ENCODE measurements at places on chromosomes 2 and 18. TPM values are rescaled to one million over a fixed set of nuclear protein-coding genes. Genes with fewer than 3 reads are reported as not detected.

DNA sequence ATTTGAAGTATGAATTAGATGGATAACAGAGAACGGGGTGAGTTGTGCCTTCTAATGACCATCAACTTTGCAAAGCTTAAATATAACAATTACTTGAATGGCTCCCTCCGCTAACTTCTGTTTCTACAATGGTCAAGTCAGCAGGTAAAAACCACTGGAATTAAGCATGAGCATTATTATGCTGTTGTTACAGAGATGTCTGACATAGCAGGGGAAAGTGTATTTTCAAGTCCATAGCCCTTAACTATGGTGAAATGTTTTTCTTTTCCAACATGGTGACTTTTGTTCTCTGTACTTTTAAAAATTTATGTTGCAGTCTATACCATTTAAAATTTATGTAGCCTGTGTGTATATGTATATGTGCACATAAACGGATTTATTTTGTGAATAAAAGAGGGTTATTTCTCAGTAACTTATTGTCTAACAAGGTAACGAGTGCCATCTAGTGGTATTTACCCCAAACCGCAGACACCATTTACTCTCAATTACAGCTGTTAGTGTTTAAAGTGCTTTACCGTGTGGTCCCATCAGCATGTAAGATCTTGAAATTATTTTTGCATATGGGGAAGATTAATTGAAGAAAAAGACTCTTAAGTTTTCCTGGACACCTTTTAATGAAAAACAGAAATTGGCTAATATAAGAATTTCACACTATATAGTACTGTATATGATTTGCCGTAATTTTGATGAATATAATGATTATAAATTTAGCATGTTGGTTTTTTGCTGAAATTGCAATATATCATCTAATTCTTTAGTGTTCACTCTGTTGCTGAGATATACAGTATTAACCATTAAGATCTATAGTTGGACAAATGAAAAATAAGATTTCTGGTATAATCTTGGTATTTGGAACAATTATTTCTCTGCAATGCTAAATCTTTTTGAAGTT is 78.2 kb downstream of the UBE2E3 start:
- no peaks in the 10 kb centered on the region for H3K27me3 ChIP-seq
- H3K4me3 ChIP-seq: no peak overlapping the region
- H3K36me3 ChIP-seq: no peaks in the 10 kb centered on the region
- H3K4me1 ChIP-seq: no peaks in the 10 kb centered on the region
- H3K27ac ChIP-seq: no peak overlapping the region

- no peaks in the 10 kb centered on the region for H3K36me3 ChIP-seq
- no peak for DNase-seq
- peaks cover 7% of the 10 kb centered on the region for H3K4me1 ChIP-seq
- H3K4me3 ChIP-seq: no peak overlapping the region
Observed at GRCh38 chr2:46835520-46835919, 80.1 kb downstream of the MCFD2 start.

- DNase-seq: no peak
- no peaks in the 10 kb centered on the region for H3K36me3 ChIP-seq
- no peaks in the 10 kb centered on the region for H3K4me1 ChIP-seq
- H3K4me3 ChIP-seq: no peak overlapping the region
- no peaks in the 10 kb centered on the region for H3K27me3 ChIP-seq
- no peak overlapping the region for H3K27ac ChIP-seq
Observed at GRCh38 chr2:237121321-237121720, 35.6 kb downstream of the COPS8 start.

- H3K36me3 ChIP-seq: no peaks in the 10 kb centered on the region
- no peak overlapping the region for H3K4me3 ChIP-seq
- H3K27me3 ChIP-seq: no peaks in the 10 kb centered on the region
- no peak for DNase-seq
- no peak overlapping the region for H3K27ac ChIP-seq
- H3K4me1 ChIP-seq: no peaks in the 10 kb centered on the region
Observed at GRCh38 chr18:75109819-75110218, 99.1 kb downstream of the PTGR3 start.

- H3K4me3 ChIP-seq: no peak overlapping the region
- no peaks in the 10 kb centered on the region for H3K36me3 ChIP-seq
- peaks cover 2% of the 10 kb centered on the region for H3K27me3 ChIP-seq
- H3K27ac ChIP-seq: no peak overlapping the region
- H3K4me1 ChIP-seq: no peaks in the 10 kb centered on the region
- DNase-seq: no peak
Observed at GRCh38 chr18:1015777-1016176, 111.1 kb downstream of the ADCYAP1 start.

DNA sequence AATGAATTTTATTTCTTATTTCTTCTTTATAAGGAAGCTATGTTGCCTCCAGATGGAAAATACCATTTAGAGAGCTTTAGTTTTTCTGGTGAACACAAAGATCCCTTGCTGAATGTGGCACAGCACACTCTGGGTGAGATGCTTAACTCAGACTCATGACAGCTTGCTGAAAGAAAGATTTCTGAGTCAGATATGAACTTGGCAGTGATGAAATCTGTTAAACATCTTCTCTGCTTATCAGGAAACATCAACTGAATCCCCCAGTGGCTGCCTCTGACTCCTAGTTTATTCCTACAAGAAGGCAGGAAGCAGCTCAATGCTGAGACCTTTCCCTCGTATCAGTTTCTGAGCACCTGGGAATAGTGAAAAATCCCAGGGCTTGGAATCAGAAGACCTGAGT is 162.8 kb downstream of the OSR1 start:
- no peaks in the 10 kb centered on the region for H3K36me3 ChIP-seq
- H3K27ac ChIP-seq: no peak overlapping the region
- H3K27me3 ChIP-seq: no peaks in the 10 kb centered on the region
- no peaks in the 10 kb centered on the region for H3K4me1 ChIP-seq
- DNase-seq: no peak

DNA sequence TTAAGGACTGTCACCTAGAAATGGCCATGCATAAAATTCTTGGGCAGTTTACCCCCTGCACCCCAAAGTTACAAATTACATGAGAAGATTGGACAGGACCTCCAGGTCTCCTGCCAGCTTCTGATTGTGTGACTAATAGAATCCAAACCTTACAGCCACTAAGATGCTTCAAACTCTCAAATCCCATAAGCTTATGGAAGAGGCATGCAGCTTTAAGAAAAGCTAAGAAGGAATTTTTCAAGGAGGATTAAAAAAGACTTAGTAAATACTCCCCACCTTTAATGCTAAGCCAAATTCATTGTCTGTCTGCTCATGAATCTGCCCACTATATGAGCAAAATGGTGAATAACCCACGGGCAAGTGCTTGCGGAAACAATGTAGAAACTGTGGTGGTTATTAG is 86.3 kb downstream of the MAIP1 start:
- H3K27ac ChIP-seq: no peak overlapping the region
- peaks cover 4% of the 10 kb centered on the region for H3K27me3 ChIP-seq
- H3K36me3 ChIP-seq: no peaks in the 10 kb centered on the region
- DNase-seq: no peak
- no peaks in the 10 kb centered on the region for H3K4me1 ChIP-seq

DNA sequence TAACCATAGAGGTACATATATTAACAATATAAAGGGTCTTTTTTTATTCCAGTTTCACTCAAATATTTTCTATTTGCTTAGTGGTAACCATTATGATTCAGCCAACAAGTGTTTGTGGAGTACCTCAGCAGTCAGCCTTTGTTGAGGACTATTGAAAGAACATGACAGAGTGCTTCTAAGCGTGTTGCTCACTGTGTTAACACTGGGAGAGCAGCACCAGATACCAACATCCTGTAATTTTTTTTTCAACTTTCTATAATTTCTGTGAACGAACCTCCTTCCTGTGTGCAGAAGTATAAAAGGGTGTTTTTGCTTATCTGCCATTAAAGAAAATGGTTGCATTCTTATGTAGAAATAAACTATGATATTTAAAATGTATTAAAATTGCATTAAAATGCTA is 239.0 kb downstream of the PHLPP1 start:
- no peak for DNase-seq
- no peaks in the 10 kb centered on the region for H3K36me3 ChIP-seq
- no peak overlapping the region for H3K27ac ChIP-seq
- peaks cover 15% of the 10 kb centered on the region for H3K4me1 ChIP-seq

- DNase-seq: no peak
- no peak overlapping the region for H3K4me3 ChIP-seq
- peaks cover 23% of the 10 kb centered on the region for H3K27me3 ChIP-seq
- H3K36me3 ChIP-seq: no peaks in the 10 kb centered on the region
- no peaks in the 10 kb centered on the region for H3K4me1 ChIP-seq
- H3K27ac ChIP-seq: no peak overlapping the region
Observed at GRCh38 chr2:222548992-222549391, 106.9 kb downstream of the FARSB start.

Gene CERKL
- total RNA-seq: not detected

Gene GRHL1
- total RNA-seq: 0.57 TPM

Gene ABCG8
- total RNA-seq: not detected

Gene VWA3B
- total RNA-seq: not detected

Gene TMEM169
- total RNA-seq: 1.2 TPM

Gene POMC
- 2.1 TPM for total RNA-seq

Gene TOGARAM2
- 10.0 TPM for total RNA-seq
